Activated gamma-delta T cell treated with Interleukin-2 at 50 U/mL for 16 hours (primary cell): ENCODE measurements at places on chromosomes 12 and 14.

- DNase-seq, result no peak
These were observed 134.8 kb downstream of the BCL11B start for GRCh38 chr14:99137001-99137700.

DNA sequence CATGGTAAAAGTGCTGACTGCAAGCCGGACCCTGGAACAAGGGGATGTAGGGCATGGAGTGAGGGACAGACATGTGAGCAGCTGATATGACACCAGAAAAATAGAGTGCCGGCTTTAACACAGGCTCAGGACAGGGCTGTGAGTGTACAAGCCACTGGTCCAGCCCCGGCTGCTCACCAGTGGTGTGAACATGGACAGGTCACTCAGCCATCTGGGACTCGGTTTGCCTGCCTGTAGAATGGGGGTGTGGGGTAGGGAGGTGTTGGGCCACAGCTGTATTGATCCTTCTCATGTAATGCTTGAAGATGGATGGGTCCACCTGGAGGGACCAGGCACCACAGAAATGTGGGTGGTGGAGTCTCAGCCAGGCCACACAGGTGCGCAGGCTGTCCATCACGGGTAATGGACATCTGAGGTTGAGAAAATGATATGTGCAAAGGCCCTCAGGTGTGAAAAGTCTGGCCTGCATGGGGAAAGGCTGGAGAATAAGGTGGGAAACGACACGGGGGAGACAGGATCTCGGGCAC, 10.6 kb upstream of the KRT74 start:
- DNase-seq, result no peak

- no peak for DNase-seq
These were observed 123.5 kb upstream of the NOS1 start for GRCh38 chr12:117484901-117485300.

DNA sequence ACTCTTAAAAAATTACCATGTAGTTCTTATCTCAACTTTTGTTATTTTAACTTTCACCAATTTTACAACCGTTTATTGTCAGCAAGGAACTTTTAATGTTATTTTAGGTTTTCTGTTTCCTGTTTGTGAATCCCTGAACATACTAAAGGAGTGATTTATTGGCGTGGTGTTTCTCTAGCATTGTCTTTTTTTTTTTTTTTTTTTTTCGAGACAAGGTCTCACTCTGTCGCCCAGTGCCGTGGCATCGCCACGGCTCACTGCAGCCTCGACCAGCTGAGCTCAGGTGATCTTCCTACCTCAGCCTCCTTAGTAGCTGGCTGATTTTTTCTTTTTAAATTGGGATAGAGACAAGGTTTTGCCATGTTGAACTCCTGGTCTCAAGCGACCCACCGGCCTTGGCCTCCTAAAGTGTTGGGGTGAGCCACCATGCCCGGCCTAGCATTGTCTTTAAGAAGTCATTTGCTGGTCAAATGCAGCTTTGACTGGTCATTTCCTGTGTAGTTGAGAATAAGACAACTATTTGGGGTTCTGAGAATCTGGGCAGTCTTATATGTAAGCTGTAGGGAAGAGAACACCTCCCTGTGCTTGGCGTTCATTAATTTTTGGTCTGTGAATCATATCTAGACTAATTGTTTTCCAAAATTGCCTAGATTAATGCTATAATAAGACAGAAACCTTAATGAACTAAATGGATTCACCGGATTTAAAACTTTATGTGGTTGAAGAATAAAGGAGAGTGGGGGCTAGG, 2.1 kb downstream of the WASHC4 start:
- DNase-seq, result no peak

GRCh38 chr12:124554429-124555029, 12.9 kb downstream of the NCOR2 start:
- no peak for DNase-seq

DNA sequence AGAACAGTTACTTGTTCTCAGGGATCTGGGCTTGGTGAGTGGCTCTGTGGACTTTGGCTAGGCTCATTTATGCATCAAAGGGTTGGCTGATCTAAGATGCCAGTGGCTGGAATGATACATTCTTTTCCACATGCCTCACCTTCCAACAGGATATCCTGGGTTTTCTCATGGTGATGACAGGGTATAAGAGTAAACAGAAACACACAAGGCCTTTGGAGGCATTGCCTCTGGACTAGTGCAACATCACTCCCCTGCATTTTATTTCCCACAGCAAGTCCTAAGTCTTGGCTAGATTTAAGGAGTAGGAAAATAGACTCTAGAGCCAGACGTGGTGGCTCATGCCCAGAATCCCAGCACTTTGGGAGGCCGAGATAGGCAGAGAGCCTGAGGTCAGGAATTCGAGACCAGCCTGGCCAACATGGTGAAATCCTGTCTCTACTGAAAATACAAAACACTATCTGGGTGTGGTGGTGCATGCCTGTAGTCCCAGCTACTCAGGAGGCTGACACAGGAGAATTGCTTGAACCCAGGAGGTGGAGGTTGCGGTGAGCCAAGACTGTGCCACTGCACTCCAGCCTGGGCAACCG, 47.9 kb downstream of the RPH3A start:
- no peak for DNase-seq

DNA sequence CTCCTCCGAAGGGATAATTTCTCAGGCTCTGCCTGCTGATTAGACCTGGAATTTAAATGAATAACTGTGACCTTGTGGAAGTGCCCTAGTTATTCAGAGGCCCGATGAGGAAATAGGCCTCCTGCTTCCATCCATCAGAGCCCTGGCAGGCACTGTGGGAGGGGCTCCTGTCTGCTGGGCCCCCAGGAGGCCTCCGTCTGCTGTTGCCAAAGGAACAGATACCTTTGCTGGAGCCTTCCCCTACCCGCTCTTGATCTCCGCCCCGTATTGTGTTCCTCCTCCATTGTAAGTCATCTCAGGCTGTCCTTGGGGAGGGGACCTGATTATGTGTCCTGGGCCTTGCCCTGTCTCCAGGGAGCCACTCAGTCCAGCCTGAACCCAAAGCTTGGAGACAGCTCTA, 112.3 kb downstream of the NRXN3 start:
- DNase-seq, result no peak

DNA sequence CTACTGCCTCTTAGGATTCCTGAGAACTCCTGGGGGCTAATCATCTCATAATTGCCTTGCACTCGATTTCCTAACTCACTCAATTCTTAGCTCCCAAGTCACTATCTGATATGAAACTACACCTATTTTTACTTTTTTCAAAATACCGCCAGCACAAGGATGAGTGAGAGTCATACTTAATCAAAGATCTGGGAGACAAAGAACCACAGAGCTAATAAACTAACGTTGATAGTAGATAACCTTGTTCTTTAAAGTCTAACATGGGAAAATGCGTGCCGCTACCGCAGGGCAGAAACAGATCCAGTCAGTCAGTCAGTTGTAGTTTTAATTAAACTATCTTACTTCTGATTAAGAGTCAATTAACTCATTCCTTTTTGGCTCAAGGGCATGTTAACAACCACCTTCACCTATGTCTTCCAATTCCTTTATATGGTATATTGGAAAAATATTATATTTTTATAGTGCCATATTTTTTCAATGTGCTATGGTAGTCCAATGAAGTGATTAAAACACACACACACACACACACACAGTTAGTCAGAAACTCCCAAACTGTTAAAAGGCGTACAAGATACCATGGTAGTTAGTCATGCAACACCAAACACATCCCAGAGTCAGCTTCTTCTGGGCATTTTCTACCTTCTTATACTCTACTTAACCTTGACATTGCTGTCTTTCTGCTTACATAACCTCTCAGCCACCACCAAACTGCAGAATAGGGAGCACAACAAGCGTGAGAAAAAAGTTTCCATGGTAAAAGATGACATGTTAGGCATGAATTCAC, 114.0 kb downstream of the KLHL28 start:
- no peak for DNase-seq

DNA sequence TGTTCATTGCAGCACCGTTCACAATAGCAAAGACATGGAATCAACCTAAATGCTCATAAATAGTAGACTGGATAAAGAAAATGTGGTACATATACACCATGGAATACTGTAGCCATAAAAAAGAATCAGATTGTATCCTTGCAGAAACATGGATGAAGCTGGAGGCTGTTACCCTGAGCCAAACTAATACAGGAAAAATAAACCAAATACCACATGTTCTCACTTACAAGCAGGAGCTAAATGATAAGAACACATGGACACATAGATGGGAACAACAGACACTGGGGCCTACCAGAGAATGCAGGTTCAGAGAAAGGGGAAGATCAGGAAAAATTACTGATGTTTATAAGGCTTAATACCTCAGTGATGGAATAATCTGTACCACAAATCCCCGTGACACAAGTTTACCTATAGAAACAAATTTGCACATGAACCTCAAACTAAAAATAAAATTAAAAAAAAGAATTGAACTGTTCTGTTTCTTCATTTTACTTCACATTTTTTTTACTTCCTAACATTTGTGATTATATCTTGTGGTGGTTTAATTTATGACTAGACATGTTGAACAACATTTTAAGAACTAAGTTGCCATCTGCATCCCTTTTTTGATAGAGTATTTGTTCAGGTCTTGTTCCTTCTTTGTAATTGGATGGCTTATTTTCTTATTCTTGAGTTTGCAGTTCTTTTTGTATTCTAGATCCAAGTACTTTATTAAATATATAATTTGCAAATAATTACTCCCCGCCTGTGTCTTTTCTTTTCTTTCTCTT, 835.2 kb downstream of the FSCB start:
- DNase-seq, result no peak

- DNase-seq, result no peak
These were observed 135.0 kb downstream of the FOXG1 start for GRCh38 chr14:28901631-28902030.

DNA sequence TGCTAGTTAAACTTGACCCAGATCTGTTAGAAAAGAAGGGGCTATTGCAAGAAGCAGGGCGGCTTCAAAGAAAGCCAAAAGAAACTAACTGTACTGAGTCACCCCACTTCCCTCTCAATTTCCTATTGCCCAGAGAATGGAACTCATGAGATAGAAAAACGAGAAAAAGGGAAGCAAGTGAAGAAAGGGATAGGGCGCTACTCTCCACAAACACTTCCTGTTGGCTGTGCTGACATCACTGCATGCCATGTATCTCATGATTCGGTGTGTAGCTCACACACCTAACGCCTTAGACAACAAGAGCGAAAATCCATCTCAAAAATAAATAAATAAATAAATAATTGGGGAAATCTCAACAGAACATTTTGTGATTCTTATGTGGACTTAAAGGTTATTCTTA, 13.0 kb upstream of the P2RX4 start:
- DNase-seq, result no peak

DNA sequence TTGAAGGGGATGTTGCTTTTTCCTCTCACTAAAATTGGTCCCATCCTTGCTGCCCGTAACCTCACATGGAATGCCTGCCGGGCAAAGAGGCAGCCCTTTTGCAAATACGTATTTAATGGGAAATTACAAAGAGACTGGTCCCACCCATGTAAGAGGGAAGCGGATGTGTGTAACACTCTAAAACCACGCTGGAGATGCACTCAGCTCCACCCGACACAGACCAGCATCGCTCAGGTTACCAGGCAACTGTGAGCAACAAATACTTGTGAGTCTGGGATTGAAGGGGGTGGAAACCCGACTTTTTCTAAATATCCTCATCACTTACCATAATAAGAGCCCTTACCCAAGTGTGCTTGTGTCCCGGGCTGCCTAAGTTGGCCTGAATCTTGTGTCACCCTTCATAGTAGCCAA, 47.7 kb downstream of the ELK3 start:
- peak; percentile 67 for DNase-seq
